Activated T-helper 17 cell treated with anti-CD3 and anti-CD28 coated beads, Interleukin-2, amount 50 U/mL, for 72 hours (primary cell): ENCODE measurements at places on chromosomes 11 and 22. TPM values are rescaled to one million over a fixed set of nuclear protein-coding genes. Genes with fewer than 3 reads are reported as not detected.
A peak's percentile ranks its signal among the peaks of the same experiment; 100 is the strongest.

PHOX2A gene
- not detected for total RNA-seq

FIBIN gene
- total RNA-seq: not detected

FAM83F gene
- total RNA-seq: 0.37 TPM

RIBC2 gene
- total RNA-seq: 11.1 TPM

DNA sequence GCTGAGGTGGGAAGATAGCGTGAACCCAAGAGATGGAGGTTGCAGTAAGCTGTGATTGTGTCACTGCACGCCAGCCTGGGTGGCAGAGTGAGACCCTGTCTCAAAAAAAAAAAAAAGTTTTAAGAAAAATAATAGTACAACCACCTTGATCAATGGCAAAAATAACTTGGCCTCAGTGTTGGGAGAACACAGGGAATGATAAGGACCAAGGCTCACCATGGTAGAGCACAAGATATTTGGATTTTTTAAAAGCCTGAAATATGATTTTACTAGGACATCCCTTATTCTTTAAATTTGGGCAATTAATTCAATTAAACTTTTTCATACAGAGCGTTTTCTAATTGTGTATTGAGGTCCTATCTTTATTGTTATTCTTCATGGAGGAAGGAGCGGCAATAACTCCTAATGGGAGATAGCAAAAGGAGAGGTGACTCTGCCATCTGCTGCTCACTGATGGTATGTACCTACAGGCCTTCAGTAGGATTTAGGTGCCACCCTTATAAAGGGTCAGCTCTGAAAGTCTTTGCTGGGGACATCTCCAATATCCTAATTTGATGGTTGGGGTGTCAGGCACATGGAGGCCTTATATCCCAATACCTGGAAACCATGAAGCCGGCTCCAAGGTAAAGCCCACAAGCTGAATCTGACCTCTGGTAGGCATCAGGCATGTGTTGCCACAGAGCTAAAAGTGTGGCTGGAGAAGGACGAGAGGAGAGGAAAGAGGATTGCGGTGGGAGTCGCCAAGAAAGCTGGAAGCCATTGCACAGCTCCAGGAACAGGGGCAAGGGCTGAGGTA lies 21.9 kb upstream of the POLD3 start:
- no peaks in the 10 kb centered on the region for H3K36me3 ChIP-seq
- H3K27me3 ChIP-seq: peaks cover 3% of the 10 kb centered on the region
- no peak overlapping the region for H3K4me3 ChIP-seq
- peak; percentile 56 for ATAC-seq

DNA sequence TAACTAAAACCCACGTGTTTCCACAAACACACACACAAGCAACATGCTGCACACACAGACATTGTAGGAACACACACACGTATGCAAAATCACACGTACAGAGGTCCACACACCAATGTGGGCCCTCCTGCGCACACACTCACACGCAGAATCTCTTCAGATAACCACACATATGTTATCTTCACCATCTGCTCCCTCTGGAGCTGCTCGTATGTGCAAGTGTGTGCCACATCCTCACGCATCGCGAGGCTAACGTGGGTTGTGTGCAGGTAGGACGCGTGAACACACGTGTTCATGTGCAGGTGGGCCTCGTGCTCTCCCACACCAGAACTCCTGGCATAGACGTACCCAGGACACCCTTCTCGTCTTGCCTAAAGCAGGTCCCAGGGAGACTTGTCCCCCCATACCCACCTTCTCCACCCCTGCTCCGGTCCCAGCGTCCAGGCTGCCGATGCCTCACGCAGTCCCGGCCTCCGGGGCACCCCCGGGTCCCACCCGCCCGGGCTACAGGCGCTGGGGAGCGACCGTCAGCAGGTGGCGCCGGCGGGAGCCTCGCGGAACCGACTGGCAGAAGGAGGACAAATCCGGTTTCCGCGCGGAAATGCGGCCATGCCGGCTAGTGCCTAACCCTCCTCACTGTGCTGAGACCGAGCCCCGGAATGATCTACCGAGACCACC lies 10.3 kb upstream of the IGSF9B start:
- H3K27me3 ChIP-seq: peaks cover 10% of the 10 kb centered on the region
- ATAC-seq: peak; percentile 82
- H3K4me1 ChIP-seq: peaks cover 8% of the 10 kb centered on the region
- H3K27ac ChIP-seq: peak overlapping the region; percentile 60

DNA sequence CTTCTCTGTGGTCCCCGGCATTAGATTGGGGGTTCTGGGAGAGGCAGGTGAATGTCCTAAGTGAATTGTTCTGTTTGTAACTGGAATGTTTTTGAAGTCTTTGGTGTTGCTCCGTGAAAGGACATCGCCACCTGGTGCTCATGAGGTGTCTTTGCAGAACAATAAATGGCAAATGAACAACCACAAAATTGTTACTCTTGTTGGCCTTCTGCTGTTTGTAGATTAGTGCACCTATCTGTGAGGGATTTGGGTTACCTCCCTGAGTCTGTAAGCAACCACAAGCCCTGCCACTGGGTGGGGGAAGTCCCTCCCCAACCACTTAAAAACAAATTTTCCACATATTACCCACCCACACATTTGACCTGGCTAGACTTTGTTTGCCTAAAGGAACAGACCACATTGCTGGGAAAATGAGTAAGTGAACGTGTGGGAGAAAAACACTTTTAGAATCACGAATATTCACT lies 4.7 kb downstream of the MPEG1 start:
- H3K27ac ChIP-seq: peak overlapping the region; percentile 71
- H3K36me3 ChIP-seq: no peaks in the 10 kb centered on the region
- peak; percentile 83 for ATAC-seq
- H3K4me1 ChIP-seq: peaks cover 29% of the 10 kb centered on the region

- H3K36me3 ChIP-seq: no peaks in the 10 kb centered on the region
- ATAC-seq: no peak
- no peak overlapping the region for H3K27ac ChIP-seq
- no peak overlapping the region for H3K4me3 ChIP-seq
These were observed 53.4 kb downstream of the SLC1A2 start for GRCh38 chr11:35365961-35366360.

DNA sequence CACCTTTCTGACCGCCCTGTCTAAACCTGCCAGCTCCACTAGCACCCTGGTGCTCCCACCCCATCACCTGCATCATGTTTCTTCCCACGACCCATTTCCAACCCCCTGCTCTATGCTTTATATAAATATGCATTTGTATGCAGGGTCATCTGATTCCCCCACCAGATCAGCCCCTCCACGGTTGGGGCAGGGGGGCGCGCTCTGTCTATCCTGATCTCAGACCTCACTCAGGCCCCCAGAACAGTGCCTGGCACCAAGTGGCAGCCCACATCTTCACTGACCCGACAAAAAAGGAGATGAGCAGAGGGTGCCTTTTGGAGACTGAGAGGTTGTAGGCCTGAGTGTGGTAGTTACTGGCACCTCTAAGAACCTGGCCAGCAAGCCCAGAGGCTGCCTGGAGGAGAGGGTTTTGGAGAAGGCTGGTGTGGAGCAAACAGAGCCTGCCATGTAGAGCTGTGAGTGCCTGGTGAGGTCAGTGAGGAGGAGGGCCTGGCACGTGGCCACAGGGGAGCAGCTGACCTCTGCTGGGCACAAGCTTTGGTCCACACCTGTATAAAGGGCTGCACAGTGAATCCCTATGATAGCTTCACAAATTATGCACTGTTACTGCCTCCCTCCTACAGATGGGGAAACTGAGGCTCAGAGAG lies 86.3 kb upstream of the RTL6 start:
- peaks cover 4% of the 10 kb centered on the region for H3K4me1 ChIP-seq
- no peaks in the 10 kb centered on the region for H3K36me3 ChIP-seq
- H3K27ac ChIP-seq: no peak overlapping the region
- peaks cover 28% of the 10 kb centered on the region for H3K27me3 ChIP-seq

DNA sequence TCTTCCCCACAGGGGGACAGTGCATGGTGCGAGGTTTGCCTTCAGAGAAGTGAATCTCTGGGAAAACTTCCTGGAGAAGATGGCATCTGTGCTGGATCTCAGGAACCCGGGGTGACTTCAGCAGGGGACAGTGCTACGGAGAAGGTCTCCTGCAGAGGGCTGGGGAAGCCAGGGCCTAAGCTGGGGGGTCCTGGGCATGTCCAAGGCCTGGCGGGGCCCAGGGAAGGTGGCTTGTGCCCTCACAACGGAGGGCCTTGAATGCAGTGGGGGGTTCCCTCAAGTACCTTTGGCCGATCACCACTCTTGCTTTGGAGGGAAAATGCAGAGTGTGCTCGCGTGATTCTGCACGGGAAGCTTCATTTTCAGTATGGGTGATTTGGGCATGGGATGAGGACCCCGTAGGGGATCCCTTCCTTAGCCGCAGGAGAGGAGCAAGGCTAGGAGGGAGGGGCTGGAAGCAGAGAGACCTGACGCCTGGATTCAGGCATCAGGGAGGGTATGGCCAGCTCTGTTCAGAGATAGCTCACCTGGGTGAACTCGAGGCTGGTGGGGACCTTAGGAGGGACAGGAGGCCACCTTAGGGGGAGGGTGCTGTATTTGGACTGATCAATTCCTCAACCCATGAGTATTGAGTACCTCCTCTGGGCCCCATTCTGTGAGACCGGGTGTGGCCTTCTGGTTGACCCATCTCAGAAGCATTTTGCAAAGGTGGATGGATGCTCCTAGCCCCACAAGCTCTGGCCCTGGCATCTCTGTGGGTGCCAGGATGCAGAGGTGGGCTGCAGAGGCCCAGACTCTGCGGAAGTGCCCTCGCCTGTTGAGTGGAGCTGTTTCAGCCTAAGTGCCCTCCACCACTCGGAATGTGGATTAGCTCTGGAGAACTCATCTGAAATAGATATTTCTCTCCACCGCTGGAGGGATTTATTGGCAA lies 529.4 kb downstream of the TBC1D22A start:
- no peak overlapping the region for H3K27ac ChIP-seq
- H3K4me3 ChIP-seq: no peak overlapping the region
- H3K27me3 ChIP-seq: peaks cover 15% of the 10 kb centered on the region
- H3K4me1 ChIP-seq: no peaks in the 10 kb centered on the region
- ATAC-seq: no peak
- H3K36me3 ChIP-seq: no peaks in the 10 kb centered on the region
